ENCODE measurements at places on chromosomes 16 and 17.
A peak's percentile ranks its signal among the peaks of the same experiment; 100 is the strongest.

DNA sequence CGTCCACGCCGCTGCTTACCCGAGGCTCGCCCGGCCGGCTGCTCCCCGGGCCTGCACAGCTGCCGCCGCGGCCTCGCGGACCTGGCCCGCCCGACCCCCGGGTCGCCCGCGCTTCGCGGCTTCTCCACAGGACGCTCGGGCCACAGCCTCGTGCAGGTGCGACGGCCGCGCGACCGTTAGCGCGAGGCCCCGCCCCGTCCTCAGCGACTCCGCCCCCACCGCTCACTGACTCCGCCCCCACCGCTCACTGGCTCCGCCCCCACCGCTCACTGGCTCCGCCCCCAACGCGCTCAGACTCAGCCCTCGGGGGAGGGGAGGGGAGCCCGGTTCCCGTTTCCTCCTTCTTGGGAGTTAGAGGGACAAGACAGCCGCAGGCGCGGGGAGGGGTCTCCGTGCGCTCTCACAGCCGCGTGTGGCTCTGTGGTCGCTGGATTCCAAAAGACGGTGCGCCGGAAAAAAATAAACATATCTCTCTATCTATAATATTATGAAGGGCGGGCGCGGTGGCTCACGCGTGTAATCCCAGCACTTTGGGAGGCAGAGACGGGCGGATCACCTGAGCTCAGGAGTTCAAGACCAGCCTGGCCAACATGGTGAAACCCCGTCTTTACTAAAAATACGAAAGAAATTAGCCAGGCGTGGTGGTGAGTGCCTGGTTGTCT, at the start of gene MEIOB:
TSS of gene MEIOB (minus strand) at position 191 of the 662 bp plus-strand sequence. CDS start 3,989 bp downstream, outside the sequence.
- no peak for DNase-seq

GRCh38 chr17:62963296-62963695, 2.7 kb upstream of the TANC2 start:
- DNase-seq, result peak; percentile 75

DNA sequence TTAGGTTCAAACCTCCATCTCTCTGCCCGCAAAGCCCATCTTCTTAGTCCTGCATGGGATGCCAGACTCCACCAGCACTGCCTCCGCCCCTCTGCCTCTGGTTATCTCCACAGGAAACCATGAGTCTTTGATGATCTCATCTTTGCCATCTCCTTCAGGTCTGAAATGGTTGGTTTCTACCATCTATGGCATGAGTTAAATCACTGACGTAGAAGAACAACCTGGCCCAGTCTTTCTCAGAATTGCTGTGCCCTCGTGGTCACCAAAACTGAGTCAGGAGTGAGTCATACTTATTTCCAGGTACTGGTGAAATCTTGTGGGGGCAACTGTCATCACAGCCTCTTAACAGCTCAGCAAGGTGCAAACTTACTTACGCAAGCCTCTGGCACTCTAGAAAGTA, 468.7 kb upstream of the C16orf82 start:
- no peak for DNase-seq

DNA sequence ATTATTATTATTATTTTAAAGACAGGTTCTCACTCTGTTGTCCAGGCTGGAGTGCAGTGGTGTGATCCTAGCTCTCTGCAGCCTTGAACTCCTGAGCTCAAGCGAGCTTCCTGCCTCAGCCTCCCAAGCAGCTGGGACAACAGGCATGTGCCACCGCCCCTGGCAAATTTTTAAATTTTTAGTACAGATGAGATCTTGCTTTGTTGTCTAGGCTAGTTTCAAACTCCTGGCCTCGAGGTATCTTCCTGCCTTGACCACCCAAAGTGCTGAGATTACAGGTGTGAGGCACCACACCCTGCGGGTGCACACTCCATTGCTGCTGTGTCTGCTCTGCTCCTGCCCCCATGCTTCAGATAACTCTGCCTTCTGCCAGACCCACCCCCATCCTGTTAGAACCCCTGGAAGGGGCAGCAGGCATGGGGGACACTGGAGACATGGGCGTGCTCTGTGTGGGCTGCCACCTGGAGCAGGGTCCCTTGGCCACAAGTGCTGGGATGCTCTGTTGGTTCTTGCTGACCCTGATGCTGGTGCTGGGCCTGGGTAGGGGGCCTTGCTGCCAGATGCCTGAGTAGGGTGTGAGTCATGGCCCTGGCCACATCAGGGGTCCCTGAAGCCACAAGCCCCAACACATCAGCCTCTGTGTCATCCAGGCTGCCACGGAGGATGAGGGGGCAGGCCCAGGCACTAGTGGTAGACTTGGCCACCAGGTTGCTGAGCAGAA, 2.6 kb downstream of the GGT6 start:
- DNase-seq, result no peak

DNA sequence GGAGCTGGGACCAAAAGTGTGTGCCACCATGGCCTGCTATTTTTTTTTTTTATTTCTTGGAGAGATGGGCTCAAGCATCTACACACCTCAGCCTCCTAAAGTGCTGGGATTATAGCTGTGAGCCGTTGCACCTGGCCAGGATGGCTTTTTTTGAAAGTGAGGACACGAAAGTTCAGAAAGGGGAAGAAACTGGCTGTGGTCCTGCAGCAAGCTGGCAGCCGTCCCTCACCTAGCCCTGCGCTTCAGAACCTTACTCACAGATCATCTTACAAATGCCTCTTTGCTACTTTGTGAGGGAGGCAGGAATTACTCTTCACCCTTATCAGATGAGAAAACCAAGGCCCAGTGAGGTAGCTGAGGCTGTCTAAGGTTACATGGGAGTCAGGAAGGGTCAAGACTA, 4.5 kb upstream of the PPY start:
- DNase-seq, result no peak

- DNase-seq, result peak; percentile 26
Measured at GRCh38 chr16:49019081-49019633, 262.5 kb downstream of the CBLN1 start.

All from fibroblast of the aortic adventitia (primary cell).